ENCODE measurements at places on chromosomes 7 and 10.

GRCh38 chr10:61888744-61889143 lies 12.8 kb upstream of the ARID5B start:
- DNase-seq = no peak

DNA sequence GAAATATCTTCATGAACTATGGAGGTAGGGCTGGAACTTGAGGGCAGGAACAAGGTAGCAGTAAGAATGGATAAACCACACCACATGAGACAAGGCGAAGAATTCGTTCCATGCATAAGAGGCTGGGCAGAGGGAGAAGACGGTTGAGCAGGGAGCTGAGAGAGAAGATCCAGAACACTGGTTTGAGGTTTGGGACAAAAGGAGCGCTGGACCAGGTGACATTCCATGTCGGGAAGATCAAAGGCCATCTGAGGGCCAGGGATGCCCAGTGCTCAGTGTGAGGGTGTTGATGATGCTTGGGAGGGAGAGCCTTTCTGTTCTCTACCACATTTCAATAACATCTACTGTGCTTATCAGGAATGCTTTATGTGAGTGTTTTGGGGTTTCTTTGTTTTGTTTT lies 52.8 kb downstream of the WIPF3 start:
- DNase-seq = no peak

DNA sequence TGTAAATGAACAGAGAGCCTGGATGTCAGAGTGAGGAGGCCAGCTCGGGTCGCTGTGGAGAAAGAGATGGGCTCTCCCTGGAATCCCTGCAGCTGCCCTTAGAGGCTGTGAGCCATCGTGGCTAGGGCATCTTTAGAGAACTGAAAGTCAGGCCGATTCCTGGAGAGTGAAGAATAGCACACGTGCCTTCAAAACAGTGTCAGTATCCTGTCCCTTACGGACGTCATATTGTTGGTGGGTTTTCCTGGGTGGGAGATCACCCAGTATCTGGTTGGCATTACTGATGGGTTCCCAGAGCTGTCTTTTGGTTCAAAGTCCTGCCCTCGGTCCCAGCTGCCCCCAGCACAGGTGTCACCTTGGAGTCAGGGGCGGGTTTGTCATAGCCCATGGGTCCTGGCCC lies 25.3 kb downstream of the IKZF1 start:
- no peak for DNase-seq

DNA sequence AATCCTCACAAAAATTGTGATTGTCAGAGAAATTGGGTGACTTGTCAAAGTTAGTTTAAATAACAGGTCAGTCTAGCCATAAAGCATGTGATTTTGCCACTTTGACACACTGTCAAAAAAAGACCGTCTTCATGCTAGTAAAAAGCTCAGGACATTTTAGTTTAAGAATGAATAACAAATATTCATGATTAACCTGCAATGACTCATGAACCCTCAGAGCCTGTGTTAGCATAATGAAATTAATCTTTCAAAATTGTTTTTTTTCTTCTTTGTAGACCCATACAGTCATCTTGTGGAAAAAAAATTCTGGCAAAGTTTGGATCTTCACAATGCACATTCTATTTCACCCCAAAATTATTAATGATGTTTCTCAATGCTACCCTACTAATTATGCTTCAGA lies 255.2 kb upstream of the POT1 start:
- DNase-seq = no peak

DNA sequence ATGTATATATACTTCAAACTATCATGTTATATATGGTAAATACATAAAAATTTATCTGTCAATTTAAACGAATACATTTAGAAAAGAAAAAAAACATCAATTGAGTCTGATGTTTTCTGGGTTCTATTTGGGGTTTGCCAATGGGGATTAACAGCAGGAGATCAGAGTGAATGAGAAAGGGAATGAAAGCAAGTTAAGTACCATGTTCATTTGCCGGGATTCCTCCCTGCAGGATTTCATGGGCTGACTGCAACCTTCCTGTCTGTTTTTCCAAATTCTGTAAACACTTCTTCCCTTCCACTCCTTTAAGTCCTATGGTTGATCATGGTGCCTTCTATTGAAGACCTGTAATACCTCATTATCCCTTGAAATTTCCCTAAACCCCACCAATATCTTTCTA lies 33.9 kb upstream of the SEMA3A start:
- no peak for DNase-seq

GRCh38 chr10:88207121-88207546 lies 343.7 kb downstream of the PTEN start:
- DNase-seq = no peak

- peak; percentile 75 for DNase-seq
These were observed 122.4 kb downstream of the CLEC2L start for GRCh38 chr7:139645572-139646523.

DNA sequence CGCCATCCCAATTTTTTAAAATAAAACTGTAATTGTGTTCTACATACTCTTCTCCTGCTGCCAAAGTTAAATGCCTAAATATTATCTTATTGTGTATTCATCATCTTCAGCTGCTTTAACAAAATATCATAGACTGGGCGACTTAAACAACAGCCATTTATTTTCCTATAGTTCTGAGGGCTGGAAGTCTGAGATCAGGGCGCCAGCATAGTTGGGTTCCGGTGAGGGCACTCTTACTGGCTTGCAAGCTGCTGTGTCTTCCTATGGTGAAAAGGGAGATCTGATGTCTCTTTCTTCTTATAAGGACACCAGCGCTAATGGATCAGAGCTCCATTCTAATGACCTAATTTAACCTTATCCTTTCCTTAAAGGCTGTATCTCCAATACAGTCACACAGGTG lies 30.4 kb downstream of the CSTF2T start:
- DNase-seq = no peak

GRCh38 chr7:77684030-77684429 lies 12.2 kb upstream of the RSBN1L start:
- DNase-seq = no peak

- DNase-seq = no peak
These were observed 25.5 kb downstream of the PHF14 start for GRCh38 chr7:10998996-10999757.

- DNase-seq = no peak
These were observed 137.1 kb downstream of the ZNF365 start for GRCh38 chr10:62511238-62511637.

GRCh38 chr10:131737543-131738395 lies 163.0 kb upstream of the PPP2R2D start:
- peak; percentile 33 for DNase-seq

GRCh38 chr10:54094321-54094720 lies 706.7 kb downstream of the PCDH15 start:
- DNase-seq = no peak

DNA sequence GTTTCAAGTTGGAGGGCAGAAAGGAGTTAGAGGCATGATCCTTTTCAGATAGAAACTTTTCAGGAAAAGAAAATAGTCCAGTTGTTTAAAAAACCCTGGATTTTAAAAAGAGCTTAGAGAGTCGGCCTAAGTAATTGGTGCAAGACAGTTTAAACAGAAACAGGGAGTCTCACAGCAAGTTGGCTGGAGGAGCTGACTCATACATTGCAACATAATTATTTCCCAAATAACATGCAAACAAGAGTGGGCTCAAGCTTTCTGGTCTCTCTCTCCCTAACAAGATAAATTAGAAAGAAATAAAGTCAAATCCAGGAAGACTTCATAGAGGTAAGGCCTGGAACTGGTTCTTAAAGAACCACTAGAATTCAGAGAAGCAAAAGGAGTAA lies 100.3 kb upstream of the AGBL3 start:
- no peak for DNase-seq

DNA sequence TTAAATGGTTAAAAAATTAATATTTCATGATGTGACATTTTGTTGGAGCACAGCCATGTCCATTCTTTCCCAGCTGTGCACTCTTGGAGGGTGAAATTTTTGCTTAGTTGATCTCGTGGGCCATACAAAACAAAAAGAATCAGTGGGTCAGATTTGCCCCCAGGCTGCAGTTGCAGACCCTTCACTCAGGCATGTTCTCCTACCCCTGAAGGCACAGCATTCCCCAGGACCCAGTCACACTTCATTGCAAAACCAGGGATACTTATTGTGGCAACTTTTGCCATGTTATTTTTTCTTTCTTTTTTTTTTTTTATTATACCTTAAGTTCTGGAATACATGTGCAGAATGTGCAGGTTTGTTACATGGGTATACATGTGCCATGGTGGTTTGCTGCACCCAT lies 6.0 kb downstream of the TAS2R40 start:
- DNase-seq = no peak

- no peak for DNase-seq
These were observed 109.4 kb downstream of the ABLIM1 start for GRCh38 chr10:114548662-114549061.

DNA sequence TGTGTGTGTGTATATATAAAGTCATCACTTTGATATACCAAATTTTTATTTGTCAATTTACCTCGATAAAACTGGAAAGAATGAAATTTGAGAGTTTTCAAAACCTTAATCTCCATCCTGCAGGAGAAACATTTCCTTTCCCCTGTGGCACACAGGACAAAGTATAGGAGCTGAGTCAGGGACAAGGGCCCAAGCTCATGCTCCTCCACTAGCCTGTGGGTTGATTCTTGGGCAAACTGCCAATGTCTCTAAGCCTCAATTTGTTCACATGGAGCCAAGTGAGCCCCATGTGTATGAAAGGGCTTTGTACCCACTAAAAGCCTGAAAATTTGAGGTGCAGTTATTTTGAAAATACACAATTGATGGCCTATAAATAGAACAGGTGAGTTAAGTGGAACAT lies 60.3 kb upstream of the IL6 start:
- no peak for DNase-seq

DNA sequence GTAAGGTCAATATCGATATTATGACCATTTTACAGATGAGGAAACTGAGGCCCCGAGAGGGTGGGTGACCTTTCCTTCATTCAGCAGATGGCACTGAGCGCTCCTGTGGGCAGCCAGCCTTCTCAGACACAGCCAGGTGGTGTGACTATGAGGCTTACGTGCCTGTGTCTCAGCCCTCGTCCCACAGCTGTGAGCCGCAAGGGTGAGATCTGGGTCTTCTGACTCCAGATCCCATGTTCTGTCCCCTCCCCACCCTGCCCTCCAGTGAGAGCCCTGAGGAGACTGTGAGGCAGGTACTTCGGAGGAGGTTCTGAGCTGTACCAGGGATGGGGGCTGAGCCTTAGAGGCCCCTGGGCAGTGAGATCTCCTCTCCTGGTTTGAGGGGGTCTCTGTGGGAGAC lies 613.8 kb upstream of the FOXK1 start:
- no peak for DNase-seq

DNA sequence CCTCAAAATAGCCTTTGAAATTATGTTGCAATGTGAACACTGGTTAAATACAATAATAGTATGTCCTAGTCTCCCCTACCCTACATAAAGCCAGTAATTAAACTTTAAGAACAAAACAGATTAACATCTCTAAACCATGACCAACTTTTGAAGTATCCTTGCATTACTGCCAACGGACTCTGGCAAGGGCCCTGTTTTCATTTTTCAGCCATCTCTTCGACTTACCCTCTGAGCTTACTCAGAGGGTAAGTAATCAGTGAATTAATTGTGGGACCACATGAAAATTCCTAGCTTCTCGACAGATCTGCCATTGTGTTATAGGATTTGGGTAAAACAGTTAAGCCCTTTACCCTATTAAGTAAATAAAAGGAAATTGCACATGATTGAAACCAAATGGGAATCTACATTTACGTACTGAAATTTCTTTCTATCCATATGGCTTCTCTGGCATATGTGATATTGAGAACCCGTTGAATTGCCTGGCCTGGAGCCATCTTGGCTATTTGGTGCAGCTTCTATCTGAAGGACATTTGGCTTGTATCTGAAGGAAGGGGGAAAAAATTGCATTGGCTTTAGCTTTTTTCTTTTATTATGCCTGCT lies 39.6 kb downstream of the DYNC1I1 start:
- no peak for DNase-seq

DNA sequence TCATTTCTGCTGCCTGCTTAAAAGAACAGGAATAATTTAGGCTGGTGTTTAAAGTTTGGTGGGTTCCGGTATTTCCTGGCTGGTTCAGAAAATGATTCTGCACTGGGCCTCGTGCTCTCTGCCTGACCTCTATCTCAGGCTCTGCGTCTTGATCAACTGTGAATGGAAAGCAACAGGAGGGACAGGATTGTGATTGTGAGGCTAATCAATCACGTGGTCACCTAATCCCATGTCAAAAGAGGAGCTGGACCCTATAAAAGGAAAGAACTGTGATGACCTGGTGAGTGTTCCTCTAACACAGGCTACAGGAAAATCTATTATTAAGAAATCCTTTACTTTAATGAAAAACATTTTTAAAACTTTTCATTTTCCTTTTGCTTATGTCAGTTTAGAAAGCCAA lies at the start of gene DHX32:
TSS of gene DHX32 (minus strand) at position 101 of the 400 bp plus-strand sequence. CDS start 468 bp downstream, outside the sequence.
- no peak for DNase-seq

GRCh38 chr7:37484426-37485073 lies 35.9 kb upstream of the ELMO1 start:
- DNase-seq = no peak

DNA sequence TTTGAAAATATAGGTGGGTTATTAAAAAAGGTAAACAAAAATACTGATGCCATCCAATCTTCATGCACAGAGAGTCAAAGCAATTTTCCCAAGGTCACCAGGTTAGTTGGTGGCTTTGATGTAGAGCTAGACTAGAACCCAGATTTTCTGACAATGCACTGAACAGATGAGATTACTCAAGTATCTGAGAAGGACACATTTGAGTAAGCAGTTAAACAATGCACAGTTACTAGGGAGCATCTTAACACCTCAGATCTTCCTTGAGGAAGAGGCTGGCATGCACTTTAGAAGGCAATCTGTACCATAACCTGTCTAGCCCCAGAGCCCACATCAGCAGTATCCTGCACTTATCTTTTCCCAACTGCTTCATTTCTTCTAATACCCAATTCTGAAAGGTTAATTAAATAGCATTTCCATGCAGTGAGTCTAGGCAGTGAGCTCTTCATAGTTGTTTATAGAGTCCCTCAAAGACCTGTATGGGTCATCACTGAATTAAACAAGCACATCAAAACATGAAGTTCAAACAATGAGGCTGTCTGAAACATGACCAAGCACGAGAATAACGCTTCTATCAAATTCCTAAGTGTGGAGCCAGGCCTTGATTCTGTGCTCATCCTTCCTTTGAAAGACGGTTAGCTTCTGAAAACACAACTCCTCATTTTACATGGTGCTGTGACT lies 38.2 kb upstream of the ANK3 start:
- no peak for DNase-seq

DNA sequence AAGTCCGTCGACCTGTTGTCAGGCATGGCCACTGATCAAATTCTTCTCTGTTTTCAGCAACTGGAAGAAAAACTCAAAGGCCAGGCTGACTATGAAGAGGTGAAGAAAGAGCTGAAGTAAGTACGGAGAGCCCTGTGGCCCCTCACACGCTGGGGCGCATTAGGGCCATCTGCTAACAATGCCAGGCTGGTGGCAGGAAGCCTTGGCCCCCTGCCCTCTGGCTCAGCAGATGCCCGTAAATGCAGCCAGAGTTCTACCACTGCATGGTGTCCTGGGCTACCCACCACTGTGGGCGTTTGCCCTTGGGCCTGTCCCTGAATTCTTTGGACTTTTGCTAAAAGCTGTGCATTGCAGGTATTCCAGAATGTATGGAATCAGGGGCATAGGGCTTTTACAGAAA lies 96.9 kb upstream of the SH2B2 start:
- DNase-seq = no peak

Measured in pancreas (tissue), 10 donors.